DMS79 treated with DMSO at 0.1 percent for 48 hours (cell line): ENCODE measurements at places on chromosomes 2 and 18.

- DNase-seq, result no peak
Observed at GRCh38 chr2:57479981-57480380, 566.6 kb upstream of the VRK2 start.

- no peak for DNase-seq
Observed at GRCh38 chr2:147782141-147782930, 62.5 kb upstream of the ACVR2A start.

DNA sequence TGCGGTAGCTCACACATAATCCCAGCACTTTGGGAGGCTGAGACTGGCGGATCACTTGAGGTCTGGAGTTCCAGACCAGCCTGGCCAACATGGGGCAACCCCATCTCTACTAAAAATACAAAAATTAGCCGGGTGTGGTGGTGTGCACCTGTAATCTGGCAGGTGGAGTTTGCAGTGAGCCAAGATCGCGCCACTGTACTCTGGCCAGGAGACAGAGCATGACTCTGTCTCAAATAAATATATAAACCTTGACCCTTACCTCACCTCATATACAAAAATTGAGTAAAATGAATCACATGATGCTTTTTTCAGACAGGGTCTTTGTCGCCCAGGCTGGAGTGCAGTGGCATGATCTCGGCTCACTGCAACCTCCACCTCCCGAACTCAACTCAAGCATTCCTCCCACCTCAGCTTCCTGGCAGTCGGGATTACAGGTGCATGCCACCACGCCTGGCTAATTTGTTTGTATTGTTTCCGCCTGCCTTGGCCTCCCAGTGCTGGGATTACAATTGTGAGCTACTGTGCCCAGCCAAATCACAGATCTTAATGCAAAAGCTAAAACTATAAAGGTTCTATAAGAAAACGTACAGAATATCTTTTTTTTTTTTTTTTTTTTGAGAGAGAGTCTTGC lies 25.3 kb downstream of the XPO1 start:
- DNase-seq, result no peak

DNA sequence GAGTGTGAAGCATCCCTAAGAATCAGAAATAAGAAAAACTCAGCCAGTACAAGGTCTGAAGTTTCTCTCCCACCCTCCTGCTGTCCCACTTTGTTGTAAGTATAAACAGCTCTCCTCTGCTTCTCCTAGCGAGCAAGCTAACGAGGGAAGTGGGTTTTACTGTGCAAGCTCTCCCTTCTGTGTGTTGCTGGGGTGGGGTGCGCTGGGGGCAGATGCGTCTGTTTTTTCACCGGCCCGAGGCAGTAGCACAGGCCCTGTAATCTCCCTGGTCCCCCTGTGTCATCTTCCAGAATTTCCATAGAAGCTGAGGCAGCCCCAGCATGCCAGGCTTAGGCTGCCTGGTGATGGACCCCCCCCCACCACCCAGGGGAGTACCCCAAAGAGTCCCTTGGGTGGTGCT lies 9.4 kb upstream of the CXCR4 start:
- DNase-seq, result no peak

- no peak for DNase-seq
Observed at GRCh38 chr2:181255651-181256050, 201.5 kb upstream of the ITGA4 start.

- DNase-seq, result no peak
Observed at GRCh38 chr2:238905224-238905623, 57.3 kb downstream of the TWIST2 start.

DNA sequence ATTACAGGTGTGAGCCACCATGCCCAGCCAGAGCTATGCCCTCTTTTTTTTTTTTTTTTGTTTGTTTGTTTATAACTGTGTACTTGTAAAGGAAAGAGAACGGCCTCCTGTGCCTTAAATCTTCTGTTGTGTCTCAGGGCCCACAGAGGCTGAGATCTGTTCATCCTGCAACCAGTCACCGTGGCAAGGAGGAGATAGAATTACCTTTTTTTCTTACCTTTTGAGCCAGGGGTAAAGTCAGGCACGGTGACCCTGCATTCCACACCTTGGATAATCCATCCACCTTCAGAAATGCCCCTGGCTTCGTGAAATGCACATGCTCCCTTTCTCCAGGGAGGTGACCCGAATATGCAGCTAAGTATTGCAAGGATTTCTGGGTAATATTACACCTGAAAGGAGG lies 12.8 kb downstream of the NEDD4L start:
- no peak for DNase-seq

DNA sequence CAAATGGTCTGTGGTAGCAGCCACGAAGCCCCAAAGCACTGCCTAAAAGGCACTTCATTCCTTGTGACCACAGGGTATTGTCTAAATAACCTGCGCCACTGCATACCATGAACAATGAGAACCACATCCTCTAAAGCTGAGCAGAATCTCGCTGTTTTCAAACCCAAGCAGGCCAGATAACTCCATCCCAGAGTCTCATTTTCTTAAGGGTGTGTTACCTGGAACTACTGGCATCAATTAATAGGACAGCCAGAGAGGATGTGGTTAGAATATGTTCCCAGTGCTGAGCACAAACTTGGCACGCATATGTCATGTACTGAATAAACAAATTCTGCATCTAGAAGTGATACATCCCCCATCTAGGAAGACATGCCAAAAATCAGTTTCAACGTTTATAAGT lies 13.0 kb downstream of the VPS4B start:
- DNase-seq, result no peak

- no peak for DNase-seq
Observed at GRCh38 chr2:166167449-166167848, 39.6 kb upstream of the SCN1A start.

DNA sequence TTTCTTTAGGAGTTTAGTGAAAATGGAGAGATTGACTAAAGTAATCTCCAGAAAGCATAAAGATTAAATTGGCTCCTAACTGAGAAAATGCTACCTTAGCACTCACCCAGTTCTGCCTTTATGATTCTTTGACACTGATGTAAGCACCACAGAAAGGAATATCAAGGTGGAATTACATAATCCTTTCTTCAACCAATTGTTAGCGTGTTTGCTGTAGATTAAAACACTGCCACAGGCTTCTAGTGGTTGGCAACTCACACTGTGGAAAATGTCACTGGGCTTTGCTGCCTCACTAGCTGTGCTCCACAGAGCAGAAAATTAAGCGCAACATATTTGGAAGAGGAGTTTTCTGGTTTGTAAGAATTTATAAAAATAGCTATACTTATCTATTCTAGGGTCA lies 104.1 kb downstream of the DLGAP1 start:
- no peak for DNase-seq

DNA sequence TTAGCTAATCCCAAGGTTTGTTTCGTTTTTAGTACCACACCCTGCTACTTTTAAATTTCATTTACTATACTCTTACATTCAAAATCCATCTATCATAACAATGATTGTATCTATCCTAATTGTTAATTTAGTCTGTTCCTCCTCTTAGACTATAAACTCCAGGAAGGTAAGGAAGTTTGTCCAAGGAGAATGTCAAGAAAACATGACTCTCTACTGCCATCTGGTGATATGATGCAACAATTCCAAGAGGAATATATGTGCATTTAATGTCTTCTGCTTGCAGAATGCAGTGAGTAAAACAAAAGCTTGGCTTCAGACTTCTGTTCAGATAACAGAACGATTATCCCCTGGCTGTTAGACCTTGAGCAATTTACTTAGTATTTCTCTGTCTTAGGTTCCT lies 1267.1 kb downstream of the LRP1B start:
- DNase-seq, result no peak

- no peak for DNase-seq
Observed at GRCh38 chr18:3425446-3425845, 24.5 kb upstream of the TGIF1 start.

GRCh38 chr2:154261473-154262027 lies 389.8 kb downstream of the GALNT13 start:
- DNase-seq, result no peak

DNA sequence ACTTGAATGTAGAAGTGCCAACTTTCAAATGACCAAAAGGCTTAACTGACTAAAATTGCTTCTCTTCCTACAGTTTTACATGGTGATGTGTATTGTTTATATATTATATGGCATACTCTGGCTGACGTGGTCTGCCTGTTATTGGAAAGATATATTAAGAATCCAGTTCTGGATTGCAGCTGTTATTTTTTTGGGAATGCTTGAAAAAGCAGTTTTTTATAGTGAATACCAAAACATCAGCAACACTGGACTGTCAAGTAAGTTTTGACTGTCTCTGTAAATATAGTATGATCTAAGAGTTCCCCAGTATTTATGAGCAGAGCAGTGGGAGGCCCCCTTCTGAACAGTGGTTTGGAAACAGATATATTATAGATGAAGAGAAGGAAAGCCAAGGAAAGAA lies 26.2 kb downstream of the TMEM87B start:
- no peak for DNase-seq

DNA sequence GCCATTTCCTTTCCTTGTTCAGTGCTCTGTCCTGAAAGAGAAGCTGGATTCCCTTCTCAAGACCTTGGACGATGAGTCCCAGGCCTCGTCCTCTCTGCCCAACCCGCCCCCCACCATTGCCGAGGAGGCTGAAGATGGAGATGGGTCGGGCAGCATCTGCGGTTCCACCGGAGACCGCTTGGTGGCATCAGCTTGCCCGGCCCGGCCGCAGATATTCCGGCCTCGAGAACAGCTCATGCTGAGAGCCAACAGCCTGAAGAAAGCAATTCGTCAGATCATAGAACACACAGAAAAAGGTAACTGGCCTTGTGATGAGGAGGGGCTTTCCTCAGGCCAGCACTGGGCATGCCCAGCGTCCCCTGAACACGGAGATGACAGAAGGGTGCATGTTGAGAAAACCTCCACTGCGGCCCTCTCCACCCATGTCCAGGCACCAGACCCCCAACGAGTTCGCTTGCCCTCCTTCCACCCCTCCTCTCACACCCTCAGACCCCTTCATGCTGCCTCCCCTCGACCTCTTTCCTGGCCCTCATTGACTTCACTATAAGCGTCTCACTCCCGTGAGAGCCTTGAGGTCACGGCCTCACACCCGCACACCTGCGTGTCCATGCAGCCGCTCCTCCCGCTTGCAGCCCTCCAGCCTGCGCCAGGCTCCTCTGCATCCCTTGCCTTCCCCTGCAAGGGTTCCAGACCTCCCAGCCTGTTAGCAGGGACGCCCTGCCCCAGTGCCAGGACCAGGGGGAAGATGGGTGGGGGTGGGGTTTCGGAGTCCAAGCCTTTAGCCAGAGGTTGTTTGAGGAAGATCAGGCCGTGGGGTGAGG lies 95.0 kb downstream of the DGKD start:
- DNase-seq, result no peak

DNA sequence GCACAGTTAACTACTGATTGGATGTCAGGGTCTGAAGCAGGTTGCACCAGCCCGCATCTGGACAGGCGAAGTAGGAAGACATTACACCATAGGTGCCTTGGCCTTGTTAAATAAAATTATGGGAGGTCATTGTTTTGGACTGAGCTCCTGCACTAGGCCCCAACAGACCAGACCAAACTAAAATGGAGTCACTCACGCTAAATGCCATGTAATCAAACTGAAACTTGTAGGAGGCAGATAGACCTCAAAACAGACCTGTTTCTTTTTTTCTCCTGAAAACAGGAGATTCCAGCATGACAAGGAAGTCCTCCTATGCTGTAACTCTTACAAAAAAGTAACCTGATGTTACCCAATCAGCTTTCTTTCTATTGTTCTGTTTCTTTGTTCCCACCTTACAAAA lies 15.5 kb upstream of the NFU1 start:
- DNase-seq, result no peak

DNA sequence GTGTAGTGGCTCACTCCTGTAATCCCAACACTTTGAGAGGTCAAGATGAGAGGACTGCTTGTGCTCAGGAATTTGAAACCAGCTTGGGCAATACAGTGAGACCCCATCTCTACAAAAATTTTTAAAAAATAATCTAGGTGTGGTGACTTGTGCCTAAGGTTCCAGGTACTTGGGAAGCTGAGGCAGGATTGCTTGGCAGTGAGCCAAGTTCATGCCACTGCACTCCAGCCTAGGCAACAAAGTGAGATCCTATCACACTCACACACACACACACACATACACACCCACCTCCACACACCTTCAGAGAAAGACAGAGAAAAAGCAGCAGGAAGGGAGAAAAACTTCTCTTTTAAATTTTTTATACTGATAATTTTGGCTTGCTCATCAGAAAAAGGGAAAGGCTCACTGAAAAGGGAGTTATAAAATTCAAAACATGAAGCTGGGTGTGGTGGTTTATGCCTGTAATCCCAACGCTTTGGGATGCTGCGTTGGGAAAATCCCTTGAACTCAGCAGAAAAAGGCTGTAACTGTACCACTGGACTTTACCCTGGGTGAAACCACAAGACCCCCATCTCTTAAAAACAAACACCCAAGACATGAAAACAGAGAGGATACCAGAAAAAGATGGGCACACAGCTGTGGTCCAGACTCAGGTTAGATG lies 25.7 kb downstream of the FAM168B start:
- no peak for DNase-seq

DNA sequence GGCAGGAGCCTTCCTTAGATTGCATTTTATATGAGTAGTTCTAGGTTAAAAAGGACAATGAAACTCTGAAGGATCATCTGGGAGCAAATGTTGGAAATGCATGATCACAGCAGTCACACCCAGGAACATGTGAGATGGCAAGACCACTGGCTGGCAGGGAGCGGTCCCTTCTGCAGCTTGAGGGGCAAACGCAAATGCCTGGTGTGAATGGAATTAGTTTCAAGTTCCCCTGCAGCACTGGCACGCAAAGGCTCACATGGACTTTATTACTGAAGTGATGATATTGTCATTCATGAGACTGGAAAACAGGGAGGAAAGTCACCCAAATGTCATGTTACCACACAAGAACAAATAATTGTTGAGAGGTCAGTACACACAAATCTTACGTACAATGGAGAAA lies 223.3 kb downstream of the FBXO15 start:
- no peak for DNase-seq

DNA sequence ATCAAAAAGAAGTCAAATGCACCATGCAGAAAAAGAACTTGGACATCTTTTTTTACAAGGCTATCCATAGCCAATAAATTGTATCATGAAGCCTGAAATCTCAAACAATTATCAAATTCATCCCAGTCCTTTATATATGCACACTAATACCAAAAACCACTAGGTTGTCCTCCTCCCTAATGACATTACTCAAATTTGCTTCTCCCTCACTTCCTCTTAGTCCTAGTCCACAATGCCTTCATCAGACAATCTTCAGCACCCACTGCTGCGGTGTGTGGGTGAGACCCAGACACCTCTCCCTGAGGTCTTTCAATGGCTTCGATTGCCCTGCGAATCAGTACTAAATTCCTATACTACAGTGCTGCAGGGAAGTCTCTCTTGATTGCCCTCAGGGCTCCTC lies 58.1 kb downstream of the CLASP1 start:
- DNase-seq, result no peak

DNA sequence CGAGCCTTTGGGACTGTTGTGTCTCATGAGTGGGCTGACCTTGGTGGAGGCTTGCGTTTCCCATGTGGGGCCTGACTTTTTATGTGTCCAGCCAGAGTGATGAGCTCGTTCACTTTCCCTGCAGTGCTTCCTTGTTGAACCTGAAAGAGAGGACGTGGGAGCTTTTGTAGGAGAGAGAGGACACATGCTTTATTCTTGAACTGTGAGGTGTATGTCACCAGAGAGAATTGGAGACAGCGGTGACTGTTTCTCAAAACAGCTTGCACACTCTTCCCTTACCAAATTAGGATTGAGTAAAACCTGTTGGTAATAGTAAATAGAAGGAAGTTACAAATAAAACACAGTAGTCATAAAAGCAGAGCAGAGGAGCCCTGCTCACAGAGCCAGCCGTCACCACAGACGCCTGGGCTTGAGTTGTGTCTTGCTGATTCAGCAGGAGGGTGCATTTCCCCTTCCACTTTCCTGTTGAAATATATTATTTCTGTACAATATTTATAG lies 60.7 kb downstream of the INPP4A start:
- DNase-seq, result no peak

- DNase-seq, result no peak
Observed at GRCh38 chr18:39062426-39062825, 1496.8 kb upstream of the CELF4 start.
